ENCODE measurements at places on chromosomes 1 and 21.

DNA sequence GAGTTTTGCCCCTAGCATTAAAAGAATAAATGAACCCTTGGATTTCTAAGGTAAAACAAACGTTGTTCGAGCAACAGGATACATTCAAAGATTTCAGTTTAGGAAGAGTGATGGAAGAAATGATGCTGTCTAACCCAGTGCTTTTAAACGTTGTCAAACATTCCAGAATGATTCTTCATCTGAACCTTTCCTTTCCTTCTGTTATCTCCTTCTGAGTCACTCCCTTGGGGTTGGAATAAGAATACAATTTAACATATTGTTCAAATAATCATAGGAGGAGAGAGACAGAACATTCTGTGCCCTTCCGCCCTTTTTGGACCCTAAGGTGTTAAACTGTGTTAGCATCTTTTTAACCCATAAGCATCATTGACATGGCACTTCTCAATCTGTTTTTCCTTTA is 61.1 kb upstream of the RCOR3 start:
- peak; percentile 34 for DNase-seq

GRCh38 chr1:34929497-34929852 is at the start of gene DLGAP3:
Gene DLGAP3 (minus strand): TSS chr1:34929650. CDS start chr1:34905383, 24,267 bp downstream.
- DNase-seq: no peak

DNA sequence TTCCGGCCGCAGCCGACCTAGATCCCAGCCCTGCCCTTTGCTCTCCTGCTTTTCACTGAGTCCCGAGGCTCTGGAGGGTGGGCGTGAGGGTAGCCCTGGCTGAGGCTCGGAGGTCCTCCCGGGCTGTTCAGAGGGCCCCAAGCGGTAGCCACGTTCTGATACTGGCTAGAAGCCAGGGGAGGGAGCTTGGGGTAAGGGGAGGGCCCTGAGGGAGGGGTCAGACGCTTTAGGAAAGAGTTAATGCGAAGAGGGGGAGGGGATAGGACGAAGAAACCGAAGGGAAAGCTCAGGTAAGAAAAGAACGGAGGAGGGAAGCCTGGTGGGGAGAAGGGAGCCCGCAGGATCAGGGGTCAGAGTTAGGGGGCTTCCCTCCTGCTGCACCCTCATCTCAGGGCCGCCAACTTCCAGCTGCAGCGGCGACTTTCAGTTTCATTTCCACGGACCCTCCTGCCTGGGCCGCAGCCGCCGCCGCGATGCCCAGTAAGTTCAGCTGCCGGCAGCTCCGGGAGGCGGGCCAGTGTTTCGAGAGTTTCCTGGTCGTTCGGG is at the start of gene MOV10:
MOV10 (plus strand) TSS at position 220 of the 546 bp plus-strand sequence; CDS start at position 474, 254 bp downstream.
- DNase-seq: peak; percentile 83

DNA sequence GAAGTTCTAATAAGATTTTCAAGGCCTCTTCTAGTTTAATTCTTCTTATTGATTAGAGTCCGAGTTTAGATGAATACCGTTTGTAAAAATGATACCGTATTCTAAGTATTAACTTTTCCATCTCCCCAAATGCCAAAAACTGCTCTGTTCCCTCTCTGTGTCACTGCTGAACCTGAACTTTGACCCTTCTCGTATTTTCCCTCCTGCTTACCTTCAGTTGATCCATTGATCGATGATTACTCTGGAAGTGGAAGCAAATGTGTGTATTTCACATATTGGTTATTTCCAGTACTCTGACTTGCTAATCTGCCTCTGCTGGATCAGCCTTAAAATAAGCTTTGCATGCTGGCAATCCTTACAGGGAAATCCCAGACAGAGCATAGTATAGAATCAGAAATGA is 68.5 kb downstream of the KIF1B start:
- DNase-seq: no peak

DNA sequence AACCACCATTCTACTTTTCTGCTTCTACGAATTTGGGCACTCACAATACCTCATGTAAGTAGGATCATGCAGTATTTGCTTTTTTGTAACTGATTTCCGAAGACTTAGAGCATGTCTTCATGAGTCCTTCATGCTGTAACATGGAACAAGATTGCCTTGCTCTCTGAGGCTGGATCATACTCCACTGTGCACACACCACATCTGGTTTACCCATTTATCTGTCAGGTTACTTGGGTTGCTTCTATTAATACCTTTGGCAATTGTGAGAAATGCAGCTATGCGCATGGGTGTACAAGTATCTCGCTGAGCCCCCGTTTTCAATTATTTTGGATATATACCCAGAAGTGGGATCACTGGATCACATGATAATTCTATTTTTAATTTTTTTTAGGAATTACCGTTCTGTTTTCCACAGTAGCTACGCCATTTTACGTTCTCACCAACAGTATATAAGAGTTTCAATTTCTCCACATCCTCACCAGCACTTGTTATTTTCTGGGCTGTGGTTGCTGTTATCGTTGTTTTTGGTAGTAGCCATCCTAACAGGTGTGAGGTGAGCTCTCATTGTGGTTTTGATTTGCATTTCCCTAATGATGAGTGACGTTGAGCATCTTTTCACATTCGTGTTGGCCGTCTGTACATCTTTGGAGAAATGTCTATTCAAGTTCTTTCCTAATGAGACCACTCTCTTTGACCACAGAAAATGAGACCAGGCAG is 10.7 kb upstream of the SLC2A5 start:
- DNase-seq: no peak

DNA sequence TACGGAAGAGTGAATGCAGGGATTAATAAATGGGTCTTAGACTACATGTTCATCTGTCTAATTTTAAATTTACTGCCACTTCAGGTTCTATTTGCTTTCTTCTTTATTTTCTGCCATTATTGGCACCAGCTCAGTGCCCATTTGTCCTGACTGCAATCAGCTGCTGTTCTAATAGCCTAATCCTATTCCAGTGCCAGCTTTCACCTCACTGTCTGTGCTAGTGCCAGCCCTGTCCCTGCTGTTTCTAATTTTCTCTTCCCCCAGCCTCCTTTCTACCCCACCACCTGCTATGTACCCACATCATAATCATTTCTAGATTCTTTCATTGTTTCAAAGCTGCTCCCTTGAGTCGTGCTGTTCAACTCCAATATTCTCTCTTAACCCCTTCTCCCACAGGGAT is 86.4 kb downstream of the KCNK1 start:
- no peak for DNase-seq

GRCh38 chr1:207186503-207186902 is 82.5 kb downstream of the C4BPA start:
- DNase-seq: peak; percentile 38

GRCh38 chr1:112998592-112999235 is 42.7 kb upstream of the SLC16A1 start:
- DNase-seq: peak; percentile 81

DNA sequence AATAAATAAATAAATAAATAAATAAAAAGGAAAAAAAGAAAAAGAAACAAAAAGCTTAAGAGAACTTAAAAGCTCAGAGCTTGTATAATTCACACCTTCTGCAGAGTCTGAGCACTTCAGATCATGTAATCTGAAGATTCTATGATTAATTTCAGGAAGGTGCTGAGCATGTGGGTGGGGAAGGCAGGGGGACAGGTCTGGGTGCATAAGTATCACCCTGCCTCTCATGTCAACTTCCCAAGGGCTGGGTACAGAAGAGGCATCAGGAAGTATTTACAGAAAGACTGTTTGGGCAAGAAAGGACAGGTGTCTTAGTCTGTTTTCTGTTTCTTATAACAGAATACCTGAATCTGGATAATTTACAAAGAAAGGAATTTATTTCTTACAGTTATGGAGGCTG is 20.4 kb upstream of the PADI2 start:
- no peak for DNase-seq

DNA sequence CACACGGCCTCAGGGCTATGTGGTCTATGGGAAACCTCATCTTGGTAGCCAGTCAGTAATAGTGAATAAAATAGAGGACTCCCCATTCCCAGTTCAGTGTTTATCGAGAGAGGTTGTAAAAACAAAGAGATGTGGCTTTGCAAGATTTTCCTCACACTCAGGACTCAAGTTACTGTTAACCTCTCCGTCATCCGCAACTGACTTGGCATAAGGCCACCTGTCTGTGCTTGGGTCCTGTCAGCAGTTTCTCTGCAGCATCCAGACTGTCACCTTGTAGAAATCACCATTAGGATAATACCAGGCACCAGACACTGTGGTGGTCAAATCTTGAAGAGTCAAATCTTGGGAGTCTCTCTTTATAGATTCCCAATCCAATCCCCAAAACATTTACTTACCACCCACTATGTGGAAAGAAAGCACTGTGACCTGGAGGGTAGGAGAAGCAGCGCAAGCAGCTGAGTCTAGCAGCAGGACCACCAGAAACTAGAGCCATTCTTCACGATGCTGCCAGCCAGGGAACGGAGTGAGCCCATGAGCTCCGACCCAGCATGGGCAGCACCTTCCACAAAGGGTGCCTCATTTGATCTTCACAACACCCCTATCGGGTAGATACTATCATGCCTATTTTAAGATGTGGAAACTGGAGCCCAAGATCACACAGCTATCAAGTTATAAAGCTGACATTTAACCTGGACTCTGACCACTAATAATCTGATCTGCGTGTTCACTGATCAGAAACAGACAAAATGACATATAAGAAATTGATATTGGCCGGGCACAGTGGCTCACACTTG is 5.6 kb upstream of the GPR25 start:
- DNase-seq: peak; percentile 17

DNA sequence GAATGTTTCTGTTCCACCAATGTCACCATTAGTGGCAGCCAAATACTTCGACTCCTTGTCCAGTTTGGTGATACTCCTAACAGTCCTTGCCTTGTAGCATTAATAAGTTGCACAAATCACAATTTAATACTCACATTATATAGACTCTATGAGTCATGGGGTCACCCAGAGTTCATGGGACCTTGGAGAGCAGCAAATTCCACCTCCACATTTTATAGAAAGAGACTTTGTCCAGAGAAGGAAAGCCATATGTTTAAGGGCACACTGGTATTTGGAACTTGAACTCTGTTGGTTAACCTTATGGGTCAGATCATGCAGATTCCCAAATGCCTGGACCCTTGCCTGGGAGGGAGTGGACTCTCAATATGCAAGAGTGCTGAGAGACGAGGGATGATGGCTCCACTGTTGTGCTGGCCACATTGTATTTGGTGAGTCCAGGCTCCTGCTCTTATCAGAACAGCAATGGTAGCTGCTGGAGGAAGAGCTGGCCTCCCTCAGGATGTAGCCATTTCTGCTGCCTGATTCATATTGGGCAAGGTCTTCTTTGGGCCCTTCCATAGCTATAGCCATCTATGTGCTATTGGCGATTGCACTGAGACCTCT is 30.6 kb downstream of the DNAJC6 start:
- DNase-seq: peak; percentile 6

- peak; percentile 9 for DNase-seq
These were observed 9.4 kb upstream of the KCNC4 start for GRCh38 chr1:110200666-110201065.

- peak; percentile 16 for DNase-seq
These were observed 114.7 kb downstream of the PCNX2 start for GRCh38 chr1:233180641-233181364.

GRCh38 chr1:89989799-89990198 is 5.1 kb upstream of the ZNF326 start:
- no peak for DNase-seq

DNA sequence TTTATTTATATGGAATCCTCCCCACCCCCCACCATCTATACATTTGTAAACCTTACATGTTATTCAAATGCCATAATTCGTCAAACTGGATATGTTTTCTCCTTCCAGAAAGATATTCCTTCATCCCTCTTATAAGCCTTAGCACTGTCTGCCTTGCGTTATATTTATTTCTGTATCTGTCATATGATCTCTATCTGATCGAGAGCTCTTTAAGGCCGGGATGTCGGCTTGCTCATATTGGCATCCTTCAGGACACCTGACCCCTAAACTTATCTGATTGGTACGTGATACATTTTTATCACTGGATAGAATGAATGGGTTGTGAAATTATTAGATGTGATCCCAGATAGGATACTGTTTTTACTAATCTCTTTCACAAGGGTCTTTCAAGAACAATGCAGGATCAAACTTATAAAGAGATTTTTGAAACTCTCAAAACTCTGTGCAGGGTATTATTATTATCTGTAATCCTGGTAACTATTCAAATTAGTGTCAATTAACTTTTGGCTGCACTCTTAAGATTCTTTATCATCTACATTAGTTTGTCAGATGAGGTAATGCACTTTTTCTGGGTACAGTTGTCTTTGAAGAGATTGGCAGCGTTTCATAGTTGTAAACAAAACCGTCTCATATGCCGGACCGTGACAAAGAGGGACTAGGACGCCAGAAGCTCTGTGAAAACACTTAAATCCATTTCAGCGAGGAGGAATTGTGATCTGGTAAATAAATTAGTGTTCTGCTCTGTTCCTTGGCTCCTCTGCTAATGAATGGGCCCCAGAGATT is 152.0 kb downstream of the KIF26B start:
- DNase-seq: no peak

- peak; percentile 85 for DNase-seq
These were observed 141.1 kb upstream of the RUNX1 start for GRCh38 chr21:35190201-35190701.

DNA sequence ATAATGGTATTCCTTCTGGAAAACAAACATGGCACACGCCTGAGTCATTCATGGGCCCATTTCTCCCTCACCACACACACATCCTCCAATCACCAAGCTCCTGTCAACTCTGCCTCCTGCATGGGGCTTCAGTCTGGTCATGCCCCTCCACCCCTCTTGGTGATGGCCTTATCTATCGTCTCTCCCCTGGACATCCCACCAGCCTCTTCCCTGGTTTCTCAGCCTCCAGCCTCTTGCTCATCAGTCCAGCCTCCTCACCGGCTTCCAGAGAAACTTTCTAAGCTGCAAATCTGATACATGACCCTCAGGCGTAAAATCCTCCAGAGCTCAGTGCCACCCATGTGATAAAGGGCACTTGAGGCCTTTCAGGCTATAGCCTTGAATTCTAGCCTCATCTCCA is 243.9 kb downstream of the FOXD2 start:
- no peak for DNase-seq

- no peak for DNase-seq
These were observed 10.3 kb downstream of the DENND4B start for GRCh38 chr1:153936011-153936802.

- no peak for DNase-seq
These were observed 42.8 kb downstream of the HS2ST1 start for GRCh38 chr1:86957221-86957620.

GRCh38 chr1:236394879-236395229 is 768 bp downstream of the EDARADD start:
- no peak for DNase-seq

GRCh38 chr1:117093870-117094621 is 27.5 kb downstream of the TRIM45 start:
- DNase-seq: peak; percentile 66

DNA sequence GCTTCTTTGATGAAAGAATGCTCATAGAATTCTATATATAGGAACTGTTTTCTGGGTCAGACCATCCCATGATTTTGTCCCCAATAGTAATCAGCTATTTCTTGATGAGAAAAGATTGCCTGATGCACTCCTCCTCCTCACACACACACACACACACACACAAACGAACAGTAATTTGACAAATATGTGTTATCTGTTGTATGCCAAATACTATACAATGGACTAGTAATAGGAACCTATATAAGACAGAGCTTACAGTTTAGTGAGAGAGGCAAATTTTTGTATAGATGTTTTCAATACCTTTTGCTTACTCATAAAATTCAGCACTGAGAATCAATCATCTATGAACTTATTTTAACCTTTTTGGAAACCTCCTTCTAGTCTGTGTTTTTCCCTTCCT is 76.8 kb downstream of the PLA2G4A start:
- no peak for DNase-seq

GRCh38 chr1:40712405-40712944 is 21.0 kb downstream of the NFYC start:
- no peak for DNase-seq

Data from kidney tubule cell (primary cell).